ENCODE measurements at places on chromosomes 2 and 18.

DNA sequence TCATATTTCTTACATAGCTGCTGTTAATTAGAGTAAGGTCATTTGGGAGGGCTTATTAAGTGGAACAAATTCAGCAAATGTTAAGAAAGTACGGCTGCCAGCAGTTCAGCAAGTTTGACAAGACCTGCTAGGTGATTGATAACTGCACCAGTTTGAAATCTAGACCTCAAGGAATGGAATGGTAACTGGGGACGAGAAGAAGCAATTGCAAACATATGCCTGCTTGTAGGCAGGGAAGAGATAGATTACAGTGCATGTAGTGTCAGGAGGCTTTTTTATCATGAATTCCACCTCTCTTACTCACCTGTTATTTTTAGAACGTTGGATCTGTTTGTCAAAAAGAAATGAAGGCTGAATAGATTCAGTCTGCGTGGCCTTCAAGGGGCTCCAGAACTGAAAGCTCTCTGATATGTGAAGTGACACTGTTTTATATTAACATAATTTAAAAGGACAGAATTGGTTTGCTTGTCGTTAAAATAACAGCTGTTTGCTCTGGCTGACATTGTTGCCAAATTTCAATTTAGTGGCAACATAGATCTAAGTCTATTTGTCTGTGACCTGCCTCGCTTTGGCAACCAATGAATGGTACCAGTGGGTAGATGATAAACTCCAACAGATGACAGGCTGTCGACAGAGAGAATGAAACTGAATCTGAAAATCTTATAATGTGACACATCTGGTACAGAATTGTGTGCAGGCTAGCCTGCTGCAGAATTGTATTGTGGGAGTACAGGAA lies 199.3 kb downstream of the ZNF407 start:
- no peak for DNase-seq

GRCh38 chr2:65622951-65623535 lies 190.6 kb upstream of the SPRED2 start:
- DNase-seq = no peak

DNA sequence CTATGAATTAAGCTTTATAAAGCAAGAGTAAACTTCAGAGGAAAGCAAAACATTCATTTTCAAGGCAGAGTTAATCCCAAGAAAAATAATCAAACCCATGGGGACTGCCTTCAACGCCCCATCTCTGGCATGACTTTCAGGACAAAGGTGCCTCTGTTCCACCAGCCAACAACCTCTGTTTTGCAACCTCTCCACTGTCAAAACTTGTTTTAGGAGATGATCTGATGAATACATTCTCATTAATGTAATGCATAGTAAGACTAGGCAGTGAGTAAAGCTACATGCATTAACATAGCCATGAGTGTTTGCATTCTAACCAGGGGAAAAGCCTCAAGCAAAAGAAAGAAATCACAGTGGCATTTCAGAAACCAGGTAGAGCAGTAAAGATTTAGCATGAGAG lies 357.0 kb downstream of the FBXO15 start:
- no peak for DNase-seq

DNA sequence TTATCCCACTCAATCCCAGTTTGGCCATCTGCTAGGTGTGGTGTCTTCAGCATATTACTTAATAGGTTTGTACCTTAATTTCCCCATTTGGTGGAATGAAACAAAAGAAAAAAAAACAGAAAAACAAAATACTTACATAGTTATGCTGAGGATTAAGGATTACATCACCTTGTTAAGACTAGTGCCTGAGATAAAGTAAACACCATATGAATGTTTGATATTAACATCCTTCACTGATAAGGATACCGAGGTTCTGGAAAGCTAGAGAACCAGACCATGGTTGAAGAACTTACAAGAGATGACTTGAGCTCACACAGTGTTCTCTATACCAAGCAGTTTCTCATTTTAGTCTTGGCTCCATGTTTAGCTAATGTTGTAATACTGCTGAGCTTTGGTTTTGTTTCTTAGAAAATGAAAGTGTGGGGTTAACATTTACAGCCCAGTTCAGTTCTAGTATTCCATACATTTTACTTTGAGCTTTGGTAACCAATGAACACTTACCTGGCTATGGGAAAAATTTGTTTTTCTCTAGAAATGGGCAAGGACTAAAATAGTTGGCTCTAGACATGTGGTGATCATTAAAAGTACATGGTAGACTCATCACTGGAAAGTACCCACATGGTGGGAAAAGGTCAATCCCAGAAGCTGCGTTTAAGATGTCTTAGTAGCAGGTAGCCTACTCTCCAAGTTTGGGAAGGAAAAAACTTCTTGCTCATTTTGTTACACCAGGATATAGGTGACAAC lies 5.8 kb upstream of the GPD2 start:
- DNase-seq = no peak

DNA sequence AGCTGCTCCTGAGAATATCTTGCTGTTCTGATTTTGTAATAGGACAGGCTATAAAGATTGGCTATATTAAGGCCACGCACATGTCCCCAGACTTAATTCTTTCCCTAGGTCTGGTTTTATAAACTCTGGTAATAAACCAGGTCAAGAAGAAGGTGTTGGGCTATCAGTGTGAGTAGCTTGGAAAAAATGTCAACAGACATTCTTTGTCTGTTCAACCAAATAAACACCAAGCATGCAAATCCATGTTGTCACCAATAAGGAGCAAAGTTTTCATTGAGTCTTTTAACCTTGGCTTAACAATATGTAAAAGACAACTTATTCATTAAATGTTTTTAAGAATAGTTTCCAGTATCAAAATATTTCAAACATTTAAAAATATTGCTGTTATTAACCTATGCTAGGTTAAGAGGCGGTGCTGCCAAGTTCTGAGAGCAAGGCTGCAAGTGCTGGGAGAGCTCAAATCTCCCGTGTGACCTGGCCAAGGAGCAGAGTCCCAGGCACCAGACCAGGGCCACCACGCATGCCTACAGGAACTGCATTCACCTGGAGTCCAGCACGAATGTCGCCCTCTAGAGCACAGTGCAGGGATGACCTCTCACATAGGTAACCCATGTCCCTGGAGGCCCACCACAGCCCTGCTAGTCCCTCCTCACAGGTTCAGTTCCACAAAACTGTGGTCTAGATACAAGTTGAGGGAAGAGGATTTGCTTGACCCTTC lies 120.5 kb upstream of the POU3F3 start:
- no peak for DNase-seq

- DNase-seq = no peak
Measured at GRCh38 chr2:121237980-121238665, 46.9 kb downstream of the TFCP2L1 start.

GRCh38 chr2:127068351-127068741 lies 38.6 kb downstream of the BIN1 start:
- DNase-seq = no peak

GRCh38 chr18:59083136-59083818 lies 56.4 kb upstream of the SEC11C start:
- DNase-seq = no peak

DNA sequence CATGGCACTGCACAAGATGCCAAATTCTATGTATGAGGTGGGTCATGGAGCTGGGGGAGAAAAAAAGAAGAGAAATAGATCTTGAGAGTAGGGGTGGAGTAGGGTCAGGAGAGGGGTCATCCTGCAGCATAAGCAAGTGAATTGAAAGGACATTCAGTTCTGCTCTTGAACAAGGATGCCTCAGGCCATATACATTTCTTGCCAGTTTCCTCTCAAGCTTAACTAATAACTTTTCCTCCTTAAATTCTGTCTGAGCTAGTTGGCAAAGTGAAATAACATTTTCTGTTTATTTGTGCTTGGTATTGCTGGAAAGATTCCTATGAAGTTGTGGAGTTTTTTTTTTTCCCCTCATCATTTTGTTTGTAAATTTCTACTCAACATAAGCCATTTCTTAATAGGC lies 99.0 kb upstream of the LTBP1 start:
- no peak for DNase-seq

DNA sequence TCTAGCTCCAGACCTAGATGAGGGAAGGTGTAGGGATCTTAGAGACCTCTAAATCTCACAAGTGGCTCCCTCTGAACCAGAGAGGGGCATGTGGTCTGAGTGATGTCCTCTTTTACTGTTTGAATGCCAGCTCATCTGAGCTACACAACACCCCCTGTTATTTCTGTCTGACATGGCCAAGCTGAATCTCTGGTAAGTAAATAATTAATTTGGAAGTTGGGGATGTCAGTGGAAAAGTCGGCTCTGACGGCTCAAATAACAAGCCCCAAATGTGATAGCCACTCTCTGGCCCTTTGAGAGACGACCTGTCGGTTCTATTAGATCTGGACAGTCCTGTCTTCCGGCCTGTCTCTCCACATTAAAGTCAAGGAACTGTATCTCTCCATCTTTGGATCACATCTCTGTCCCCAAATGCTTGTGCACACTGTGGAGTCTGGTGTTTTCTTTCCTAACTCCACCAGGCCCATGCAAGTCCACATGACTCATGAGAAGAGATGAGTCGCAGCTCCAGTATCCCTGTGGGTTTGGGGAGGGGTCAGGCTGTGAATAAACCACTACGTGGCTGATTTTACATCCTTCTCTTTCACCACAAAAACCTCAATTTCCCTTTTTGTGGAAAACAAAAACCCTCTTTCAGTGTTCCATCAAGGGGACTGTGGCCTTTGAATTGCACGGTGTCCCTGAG lies 52.5 kb downstream of the SETBP1 start:
- no peak for DNase-seq

DNA sequence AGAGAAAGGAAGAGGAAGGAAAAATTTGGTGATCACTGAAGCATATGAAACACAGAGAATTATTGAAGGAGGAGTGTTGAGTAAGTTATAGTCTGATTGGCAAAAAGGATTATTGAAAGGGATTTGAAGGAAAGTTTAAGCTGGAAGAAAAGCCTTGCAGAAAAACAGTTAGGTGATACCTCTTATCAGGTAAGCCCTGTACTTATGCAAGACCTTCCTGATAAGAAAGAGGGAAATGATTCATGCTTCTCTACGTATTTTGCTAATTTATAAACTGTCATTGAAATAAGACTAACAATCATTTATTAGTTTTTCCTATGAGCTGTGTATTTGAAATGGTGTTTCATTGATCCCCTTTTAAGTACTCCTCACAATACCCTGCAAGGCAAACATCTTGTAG lies 793.9 kb upstream of the NRXN1 start:
- no peak for DNase-seq

DNA sequence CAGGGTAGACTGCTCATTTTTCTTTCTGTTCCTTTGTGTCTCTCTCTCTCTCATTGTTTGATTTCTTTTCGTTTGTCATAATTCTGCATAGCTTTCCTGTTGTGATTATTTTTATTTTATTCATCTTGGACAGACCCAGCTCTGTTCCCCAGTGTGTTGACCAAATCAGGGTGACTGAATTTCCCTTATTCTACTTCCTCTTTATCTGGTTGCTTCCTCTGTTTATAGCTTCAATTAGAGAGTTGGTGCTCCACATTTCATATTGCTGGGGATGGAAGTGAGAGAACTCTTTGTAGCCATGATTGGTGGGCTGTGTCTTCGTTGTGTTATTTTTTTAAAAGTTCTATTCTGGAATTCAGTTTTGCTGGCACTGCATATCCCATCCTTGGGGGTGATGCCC lies 19.1 kb downstream of the PROKR1 start:
- no peak for DNase-seq

All from ecto neural progenitor cell (in vitro differentiated cells).